ENCODE measurements at places on chromosomes 4 and X.

- no peak for DNase-seq
Observed at GRCh38 chr4:40592034-40592433, 37.6 kb downstream of the RBM47 start.

DNA sequence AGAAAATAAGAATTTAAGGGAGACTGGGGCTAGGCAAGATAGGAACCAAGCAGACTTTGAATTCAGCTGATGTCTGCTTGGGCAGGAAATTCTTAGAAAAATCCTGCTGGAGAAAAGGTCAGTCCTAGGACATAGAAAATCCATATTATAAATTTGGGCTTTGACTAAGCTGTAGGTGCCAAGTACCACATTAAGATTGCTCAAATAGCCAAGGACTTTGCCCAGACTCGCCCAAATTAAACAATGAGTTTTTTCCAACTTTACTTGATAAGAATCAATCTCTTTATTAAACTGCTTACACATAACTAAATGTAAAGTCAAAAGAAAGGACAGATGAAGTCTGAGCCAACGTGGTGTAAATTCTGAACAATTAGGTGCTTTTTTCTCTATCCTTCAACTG, 95.4 kb downstream of the FUNDC1 start:
- no peak for DNase-seq

DNA sequence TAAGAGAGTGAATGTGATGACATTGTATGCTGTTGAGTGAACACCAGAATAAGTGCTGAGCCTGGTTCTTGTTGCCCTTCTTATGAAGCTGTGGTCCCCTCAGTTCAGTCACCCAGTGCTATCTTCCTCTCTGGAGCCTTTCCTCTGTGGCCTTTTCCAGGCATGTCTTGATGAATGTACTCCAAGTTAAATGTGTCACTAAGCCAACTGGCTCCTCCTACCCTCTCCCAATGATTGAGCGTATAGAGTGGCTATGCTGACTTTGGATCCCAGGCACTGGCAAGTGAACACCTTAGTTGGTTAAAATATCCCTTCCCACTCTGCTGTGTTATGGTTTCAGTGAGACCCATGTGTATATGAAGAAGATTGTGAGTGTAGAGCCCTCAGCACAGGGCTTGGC, 134.1 kb upstream of the MAMLD1 start:
- DNase-seq: no peak

DNA sequence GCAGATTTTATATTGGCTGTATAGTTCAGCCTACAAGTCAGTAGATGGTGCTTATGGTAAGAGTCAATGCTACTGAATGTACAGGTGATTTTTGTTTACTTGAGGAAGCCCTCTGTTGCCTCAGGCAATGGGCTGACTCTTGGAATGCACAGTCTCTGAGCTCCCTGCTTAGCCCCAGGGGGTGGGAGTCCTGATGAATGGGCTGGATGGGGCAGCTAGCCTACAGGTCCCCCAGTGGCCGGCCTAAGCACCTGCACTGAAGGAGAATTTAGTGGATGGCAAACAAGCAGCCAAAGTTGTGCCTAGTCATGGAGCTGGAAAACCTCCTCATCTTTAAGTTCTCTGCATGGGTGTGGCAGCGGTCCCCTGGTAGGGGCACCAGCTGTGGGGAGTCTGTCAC, 101.8 kb upstream of the CXorf51B start:
- peak; percentile 62 for DNase-seq

GRCh38 chrX:154546354-154547244, at the start of gene G6PD:
TSS of gene G6PD (minus strand) at chrX:154546846. CDS start at chrX:154546155, 691 bp downstream.
- peak; percentile 76 for DNase-seq
